ENCODE measurements at places on chromosomes 1 and 21.

DNA sequence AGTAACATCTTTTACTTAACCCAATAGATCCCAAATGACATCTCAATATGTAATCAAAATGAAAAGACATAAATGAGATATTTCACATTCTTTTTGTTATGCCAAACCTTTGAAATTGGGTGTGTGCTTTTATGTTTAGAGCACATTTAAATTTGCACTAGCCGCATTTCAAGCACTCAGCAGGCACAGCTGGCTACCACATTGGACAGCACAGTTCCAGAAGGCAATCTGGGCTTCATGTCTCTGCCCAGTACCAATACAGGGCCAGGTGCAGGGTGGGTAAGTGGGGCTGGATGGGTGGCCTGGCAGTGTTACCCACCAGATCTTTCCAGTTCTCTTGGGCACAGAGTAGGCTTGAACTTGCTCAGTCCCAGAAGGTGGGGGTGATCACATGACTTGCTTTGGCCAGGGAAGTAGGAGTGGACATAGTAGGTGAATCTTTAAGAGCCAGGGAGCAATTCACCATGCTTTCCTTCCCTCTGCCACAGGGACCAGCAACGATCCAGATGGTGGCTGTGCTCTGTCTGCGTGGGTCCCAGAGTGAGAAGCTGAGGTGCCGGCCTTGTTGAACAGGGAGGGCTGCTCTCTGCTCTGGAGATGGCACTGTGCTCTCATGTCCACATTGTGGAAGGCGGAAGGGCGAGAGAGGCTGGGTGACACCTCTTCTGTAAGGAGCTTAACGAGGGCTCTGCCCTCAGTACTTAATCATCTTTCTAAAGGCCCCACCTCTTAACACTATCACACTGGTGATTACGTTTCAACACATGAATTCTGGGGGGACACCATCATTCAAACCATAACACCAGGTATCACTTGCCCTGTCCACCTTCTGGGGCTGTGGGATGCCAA, 261.4 kb downstream of the GRIK3 start:
- DNase-seq: no peak

DNA sequence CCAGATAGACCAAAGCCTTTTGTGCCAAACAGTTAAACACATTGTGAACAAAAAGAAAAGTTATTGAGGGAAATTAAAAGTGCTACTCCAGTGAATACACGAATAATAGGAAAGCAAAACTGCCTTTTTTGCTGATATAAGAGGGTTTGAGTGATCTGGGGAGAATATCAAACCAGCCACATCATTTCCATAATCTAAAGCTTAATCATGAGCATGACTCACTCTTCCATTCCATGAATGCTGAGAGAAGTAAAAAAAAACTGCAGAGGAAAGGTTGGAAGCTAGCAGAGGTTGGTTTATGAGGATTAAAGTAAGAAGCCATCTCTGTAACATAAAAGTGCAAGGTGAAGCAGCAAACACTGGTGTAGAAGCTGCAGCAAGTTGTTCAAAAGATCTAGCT, 350.6 kb upstream of the NCAM2 start:
- DNase-seq: no peak

DNA sequence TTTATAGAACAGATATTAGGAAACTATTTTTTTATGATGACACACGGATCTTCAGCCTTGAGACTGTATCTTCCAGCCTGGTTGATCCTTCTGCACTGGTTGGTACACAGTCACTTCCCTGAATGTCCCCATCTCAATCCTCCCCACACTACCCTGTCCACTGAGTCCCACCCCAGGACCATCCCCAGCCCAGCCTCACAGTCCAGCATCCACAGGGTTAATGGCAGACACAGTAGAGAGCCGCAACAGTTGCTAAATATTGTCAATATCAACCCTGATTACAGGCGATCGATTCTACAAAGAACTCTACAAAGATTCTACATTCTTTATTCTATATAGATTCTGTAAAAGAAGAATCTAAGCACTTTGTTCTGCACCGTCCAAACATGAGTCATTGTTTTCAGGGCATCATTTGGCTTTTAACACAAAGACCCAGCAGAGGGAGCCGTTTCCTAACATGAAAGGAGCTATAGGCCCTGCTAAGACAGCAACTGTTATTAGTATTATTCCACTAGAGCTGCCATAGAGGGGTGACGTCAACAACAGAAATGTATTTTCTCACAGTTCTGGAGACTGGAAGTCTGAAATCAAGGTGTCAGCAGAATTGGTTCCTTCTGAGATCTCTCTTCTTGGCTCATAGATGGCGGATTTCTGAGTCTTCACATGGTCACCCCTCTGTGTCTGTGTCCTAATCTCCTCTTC, 30.1 kb upstream of the IFNAR2 start:
- DNase-seq: peak; percentile 30

- DNase-seq: no peak
These were observed 36.2 kb upstream of the CACHD1 start for GRCh38 chr1:64433747-64434146.

GRCh38 chr1:225933072-225933471, 7.9 kb downstream of the LEFTY2 start:
- DNase-seq: no peak

GRCh38 chr1:20194757-20195461, 8.6 kb upstream of the PLA2G2C start:
- peak; percentile 56 for DNase-seq

- DNase-seq: no peak
These were observed 3.9 kb downstream of the ID3 start for GRCh38 chr1:23555270-23555985.

- DNase-seq: no peak
These were observed 46.3 kb upstream of the NTPCR start for GRCh38 chr1:232904131-232904530.

DNA sequence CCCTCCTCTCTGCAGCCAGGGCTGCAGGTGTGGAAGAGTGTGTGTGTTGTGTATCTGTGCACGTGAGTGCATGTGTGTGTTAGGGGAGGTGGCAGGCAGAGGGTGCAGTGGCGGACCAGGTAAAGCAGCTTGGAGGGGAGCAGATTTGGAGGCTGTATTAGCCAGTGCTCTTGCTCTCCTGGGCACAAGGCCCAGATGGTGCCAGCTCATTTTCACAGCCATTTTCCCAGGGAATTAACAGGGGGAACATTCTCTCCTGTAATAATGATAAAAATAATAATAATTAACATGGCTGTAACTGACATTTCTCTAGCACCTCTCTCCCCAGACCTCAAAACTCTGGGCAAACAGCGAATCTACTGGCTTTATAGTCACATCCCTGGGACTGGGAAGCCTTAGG, 43.6 kb downstream of the LRRN2 start:
- no peak for DNase-seq

GRCh38 chr1:157732755-157733154, 32.2 kb upstream of the FCRL3 start:
- DNase-seq: no peak

DNA sequence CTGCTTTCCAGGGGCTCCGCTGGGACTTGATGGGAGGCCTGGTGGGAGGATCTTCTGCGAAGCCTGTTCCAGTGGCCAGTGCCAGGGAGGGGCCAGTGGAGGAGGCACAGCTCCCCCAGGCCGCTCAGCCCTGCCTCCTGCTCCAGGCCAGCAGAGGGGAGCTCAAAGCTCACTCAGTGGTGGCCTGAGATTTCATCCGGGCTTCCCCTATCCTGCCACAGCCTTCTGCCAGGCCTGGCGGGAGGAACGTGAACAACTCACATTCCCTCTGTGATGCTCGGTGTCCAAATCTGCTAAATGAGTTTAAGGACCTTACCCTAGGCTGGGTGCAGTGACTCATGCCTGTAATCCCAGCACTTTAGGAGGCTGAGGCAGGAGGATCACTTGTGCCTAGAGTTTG, 3.3 kb downstream of the CLCNKB start:
- no peak for DNase-seq

GRCh38 chr1:183804387-183804786, 533 bp upstream of the RGL1 start:
- DNase-seq: no peak
